Globus pallidus (tissue), 1 donor: ENCODE measurements at places on chromosomes 7 and 10.

DNA sequence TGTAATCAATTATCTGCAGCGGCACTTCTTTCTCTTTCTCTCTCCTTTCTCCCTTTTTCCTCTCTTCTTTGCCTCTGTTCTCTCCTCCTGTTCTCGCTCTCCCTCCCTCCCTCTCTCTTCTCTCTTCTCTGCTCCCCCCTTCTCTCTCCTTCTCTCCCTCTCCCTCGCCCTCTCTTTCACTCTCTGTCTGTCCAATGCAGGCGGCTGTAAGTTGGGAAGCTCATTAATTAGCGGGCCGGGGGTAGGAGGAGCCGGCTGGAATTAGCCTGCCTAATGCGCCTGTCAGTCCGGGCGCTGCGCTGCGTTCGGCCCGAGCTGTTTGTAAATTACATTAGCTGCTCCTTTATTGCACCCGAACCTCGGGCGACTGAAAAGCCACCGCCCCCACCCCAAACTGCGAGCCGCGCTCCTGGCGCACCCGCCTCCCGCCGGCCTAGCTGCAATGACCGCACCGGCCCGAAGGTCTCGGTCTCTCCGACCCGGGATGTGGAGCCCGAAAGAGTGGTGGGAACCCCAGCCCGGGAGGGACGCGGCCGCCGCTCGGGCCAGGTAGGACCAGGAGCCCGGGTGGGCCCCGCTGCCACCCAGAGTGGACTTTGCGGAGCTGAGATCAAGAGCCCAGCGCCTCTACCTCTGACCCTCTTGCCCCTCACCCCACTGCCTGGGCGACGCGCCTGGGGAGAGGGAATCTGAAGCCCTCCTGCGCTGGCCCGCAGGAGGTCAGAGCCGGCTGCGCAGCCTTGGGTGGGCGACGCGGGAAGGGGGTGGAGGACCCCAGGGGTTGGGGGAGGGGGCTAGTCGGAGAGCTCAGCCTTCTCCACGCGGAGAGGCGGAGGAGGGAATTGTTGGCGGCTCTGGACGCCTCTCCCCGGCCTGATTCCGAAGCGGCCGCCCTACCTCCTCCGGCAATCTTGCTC lies at the start of gene LBX1:
TSS of gene LBX1 (minus strand) at position 198 of the 917 bp plus-strand sequence. CDS start 648 bp downstream, outside the sequence.
- DNase-seq = no peak

DNA sequence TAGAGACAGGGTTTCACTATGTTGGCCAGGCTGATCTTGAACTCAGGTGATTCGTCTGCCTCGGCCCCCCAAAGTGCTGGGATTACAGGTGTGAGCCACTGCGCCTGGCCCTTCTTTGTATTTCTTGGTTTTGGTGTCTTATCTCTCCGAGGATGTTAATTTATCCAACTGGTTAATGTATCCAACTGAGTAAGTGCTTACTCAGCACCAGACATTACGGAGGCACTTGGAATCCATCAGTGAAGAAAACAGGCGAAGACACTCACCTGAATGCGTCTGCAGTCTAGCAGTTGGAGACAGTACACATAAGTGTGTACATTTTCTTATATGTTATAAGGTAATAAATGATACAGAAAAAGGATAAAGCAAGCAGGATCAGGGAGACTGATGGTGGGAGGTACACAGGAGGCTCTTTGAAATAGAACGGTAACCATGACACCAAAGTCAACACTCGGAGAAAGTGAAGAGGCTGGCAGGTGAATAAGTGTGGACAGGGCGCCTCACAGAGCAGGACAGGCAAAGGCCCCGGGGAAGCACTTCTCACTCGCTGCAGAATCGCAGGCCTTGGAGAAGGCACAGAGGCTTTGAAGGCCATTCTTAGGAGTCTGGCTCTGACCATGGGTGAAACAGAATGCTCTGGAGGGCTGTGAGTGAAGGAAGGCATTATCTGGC lies 73.1 kb downstream of the LANCL2 start:
- no peak for DNase-seq

GRCh38 chr7:6447581-6448199 lies at the start of gene DAGLB:
Gene DAGLB, minus strand, starts transcription at chr7:6447954. Its CDS starts 112 bp downstream, at chr7:6447842.
- DNase-seq = peak; percentile 84

- no peak for DNase-seq
These were observed 142.2 kb downstream of the ATXN7L1 start for GRCh38 chr7:105734233-105734632.

GRCh38 chr10:83849150-83849549 lies 290.2 kb upstream of the GHITM start:
- no peak for DNase-seq

DNA sequence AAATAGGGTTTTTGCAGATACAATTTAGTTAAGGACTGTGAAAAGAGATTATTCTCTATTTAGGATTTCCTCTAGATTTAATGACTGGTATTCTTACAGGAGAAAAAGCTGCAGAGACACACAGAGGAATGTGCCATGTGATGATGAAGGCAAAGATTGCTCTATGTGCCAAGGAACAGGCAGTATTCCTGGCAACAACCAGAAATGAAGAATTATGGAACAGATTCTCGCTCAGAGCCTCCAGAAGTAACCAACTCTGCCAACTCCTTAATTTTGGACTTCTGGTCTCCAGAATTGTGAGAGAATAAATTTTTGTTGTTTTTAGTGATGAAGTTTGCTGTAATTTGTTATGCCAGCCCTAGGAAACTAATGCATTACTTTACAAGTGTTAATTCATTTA lies 307.6 kb upstream of the SEMA3A start:
- no peak for DNase-seq

DNA sequence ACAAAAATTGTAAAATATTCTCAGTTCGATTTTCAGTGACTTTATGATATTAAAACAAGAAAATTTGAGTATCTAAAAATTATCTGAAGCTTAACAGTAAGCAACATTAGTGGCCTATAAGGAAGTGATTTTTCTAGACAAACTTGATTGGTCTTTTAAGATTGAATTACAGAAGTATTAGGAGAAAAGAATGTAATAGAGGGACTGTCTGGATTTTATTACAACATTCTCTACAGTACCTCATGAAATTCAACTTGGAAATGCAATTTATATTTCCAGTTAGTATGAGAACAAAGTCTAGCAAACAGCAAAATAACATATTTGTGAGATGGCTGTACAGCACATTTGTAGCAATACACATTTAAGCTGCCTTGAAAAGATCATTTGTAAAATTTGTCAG lies 18.8 kb downstream of the REEP3 start:
- no peak for DNase-seq

DNA sequence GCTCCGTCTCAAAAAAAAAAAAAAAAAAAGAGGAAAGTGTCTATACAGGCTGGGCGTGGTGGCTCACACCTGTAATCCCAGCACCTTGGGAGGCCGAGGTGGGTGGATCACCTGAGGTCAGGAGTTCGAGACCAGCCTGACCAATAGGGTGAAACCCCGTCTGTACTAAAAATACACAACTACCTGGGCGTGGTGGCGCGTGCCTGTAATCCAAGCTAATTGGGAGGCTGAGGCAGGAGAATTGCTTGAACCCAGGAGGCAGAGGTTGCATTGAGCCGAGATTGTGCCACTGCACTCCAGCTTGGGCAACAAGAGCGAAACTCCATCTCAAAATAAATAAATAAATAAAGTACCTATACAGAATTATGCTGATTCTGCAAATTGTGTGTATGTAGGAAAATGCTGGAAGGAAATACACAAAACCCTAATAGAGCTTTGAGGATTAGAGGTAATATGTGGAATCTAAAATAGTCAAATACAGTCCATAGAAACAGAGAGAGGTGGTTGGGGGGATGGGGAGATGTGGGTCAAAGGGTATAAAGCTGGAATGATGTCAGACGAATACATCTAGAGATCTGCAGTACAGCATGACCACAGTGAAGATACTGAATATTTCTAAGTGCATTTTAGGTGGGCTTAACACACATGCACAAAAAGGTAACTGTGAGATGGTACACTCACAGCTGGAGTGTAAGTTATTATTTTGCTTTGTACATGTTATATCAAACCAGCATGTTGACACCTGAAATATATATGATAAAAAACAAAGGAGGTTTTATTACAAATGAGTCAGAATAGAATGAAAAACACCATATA lies 174.5 kb upstream of the KLF14 start:
- DNase-seq = no peak

GRCh38 chr7:21912931-21913780 lies 32.5 kb downstream of the CDCA7L start:
- no peak for DNase-seq

DNA sequence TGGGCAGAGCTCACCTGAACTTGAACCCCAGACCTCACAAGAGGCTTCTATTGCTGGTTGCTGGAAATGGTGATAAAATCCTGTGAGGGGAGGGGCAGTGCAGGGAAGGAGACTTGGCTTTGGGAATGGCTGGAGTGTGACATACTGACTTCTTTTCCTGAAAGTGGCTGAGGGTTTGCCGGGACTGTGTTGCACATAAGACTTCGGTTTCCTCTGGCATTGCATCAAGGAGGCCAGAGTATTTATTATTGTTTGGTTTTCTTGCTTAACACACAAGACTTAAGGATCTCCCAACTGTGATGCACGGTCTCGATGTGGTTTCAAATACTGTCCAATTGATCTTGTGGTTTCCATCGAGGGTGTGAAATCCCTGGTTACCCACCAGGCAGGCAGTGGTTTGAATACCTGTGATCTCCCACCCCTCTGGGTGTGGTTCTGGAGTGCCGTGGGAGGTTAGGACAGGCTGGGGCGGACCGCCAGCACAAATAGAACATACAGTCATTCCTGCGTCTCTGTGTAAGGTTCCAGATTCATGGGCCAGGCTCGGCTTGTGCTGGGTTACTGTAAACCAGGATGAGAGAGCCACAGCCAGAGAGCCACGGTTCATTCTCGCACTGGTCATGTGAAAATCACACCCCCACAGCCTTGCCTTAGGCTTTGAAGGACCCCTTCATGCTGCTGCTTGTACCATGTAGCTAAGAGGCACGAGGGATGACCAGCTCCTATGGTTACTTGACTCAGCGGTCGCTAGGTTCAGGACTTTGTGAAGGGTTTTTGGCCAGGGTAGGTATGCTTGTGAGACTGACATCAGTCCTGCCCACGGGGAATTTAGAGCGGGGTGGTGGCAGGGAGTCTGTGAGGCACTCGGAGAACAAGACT lies 39.2 kb downstream of the WBP1L start:
- no peak for DNase-seq

DNA sequence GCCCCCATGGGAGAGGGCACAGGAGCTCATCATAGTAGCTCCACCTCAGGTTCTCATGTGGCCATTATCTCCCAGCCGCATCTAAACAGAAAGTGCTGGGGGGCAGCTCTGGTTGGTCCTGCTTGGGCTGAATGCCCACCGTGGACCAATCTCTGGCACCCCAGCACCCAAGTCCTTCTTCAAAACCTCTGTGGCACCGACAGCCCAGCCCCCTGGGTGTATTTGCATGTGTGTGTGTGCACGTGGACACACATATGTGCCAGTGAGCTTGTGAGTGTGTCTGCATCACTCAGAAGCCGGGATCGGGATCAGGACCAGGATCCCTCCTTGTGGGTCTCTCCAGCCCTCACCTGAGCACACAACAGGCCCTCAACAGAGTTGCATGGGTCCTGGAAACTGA lies 68.2 kb downstream of the ALOX5 start:
- no peak for DNase-seq

- DNase-seq = no peak
These were observed 104.0 kb downstream of the JAZF1 start for GRCh38 chr7:28076423-28077200.

- no peak for DNase-seq
These were observed 32.9 kb downstream of the ICA1 start for GRCh38 chr7:8228766-8229674.

DNA sequence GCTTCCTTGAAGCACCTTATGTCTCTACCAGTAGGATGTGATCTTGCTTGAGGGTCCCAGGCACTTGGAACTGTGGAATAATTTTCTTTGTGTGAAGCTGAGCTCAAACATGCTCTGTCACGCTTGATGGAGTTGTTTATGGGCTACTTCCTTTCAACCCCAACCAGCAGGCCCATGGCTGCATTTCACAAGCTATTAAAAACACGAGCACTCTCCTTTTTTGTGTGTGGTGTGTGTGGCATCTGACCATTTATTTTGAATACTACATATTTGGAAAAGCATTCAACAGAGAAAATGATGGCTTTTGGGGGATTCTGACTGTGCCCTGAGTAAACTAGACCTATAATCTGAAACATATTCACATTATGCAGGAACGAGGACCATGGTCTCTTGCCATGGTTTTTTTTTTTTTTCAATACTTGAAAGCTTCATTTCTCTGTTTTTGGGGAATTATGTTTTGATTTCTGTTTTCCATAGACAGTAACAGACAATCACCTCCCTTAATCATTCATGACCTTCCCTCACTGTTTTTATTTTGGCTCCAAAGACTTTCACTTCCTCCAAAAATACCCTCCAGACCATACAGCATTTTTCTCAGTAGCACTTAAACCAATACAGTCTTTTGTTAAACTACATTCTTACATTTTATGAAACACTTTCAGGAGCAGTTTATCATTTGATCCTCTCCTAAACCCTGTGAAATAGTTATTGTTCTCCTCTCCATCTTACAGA lies 233.6 kb upstream of the BMPER start:
- DNase-seq = no peak

DNA sequence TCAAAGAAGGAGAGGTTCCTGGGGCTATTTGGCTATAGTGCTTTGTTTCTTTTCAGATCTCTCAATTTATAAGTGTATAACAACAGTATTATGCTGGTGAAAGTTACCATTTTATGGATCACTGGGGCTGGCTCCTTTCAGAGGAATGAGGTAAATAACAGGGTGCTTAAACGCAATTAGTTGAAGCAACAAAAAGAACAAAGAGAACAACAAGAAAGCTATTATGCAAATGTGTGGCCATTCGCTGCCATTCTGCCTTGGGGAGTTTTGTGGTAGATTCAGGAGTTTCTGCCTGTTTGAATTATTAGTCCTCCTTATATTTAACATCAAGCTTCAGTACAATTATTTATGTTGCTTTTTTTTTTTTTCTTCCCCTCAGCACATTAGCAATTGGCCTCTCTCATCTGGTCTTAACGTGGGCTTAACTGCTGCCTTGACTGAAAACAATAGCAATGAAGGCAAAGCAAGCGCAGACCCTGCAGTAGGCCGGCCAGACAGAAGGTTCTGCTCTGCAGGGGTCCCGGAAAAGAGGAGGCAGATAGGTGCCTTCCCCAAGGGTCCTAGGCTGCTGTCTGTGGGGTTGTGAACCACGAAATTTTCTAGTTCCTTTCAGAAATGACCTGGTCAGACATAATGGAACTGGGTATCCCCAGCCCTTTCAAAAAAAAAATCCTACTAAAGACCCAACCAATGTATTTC lies 339.9 kb upstream of the PODXL start:
- DNase-seq = no peak
